Inflammatory macrophage (primary cell): ENCODE measurements at places on chromosomes 5 and 9.

- no peak for DNase-seq
Observed at GRCh38 chr9:104494808-104495207, 9.3 kb upstream of the OR13F1 start.

DNA sequence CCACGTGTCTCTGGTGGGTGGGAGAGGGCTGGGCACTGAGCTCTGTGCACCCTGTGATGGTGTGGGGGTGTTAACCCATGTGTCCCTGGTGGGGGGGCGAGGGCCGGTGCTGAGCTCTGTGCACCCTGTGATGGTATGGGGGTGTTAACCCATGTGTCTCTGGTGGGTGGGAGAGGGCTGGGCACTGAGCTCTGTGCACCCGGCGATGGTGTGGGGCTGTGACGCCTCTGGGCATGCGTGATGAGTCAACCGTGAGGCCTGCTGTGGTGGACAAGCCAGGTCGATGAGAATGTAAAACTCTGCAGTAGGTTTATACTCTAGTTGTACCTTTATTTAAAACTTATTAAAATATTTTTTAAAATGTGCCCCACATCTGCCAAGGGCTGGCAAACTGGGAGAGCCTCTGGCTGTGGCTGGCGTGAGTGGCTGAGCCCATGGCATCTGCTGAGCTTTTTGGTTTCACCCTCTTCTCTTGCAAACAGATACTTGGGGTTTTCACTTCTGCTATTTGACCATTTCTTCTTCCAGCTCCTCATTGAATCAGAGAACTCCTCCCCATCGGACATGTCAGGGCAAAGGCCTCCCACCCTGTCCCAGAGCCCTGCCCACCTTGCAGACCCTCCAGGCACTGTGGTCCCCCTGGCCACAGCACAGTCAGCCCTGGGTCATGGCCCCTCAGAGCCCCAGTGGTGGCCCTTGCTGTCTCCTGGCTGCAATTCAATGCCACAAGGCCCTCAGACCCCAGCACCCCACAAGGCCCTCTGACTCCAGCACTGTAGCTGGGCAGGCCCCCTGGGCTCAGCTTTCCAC, 18.5 kb upstream of the EXOC3 start:
- peak; percentile 61 for DNase-seq

- DNase-seq, result no peak
Observed at GRCh38 chr9:106874031-106874430, 11.1 kb downstream of the ZNF462 start.

DNA sequence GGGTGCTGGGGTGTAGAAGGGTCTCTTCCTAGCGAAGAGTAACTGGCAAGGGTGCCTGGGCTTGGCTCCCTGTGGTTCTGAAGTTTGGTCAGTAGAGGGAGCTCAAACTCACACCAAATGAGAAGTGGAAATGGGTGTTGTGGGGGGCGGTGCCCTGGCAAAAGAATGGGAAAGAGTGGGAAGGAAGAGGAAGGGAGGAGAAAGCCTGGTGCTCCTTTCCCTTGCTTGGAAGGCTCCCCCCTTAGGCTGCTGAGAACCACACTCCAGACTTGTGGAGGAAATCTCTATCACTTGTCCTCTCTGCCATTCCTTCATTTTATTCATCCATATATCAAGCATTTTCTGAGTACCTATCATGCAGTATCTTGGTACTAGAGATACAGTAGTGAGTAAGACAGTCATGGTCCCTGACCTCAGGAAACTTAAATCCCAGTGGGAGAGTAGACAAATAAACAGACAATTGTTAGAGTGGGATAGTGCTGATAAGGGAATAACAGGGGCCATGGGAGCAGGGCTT, 13.0 kb downstream of the SLC4A9 start:
- peak; percentile 58 for DNase-seq

DNA sequence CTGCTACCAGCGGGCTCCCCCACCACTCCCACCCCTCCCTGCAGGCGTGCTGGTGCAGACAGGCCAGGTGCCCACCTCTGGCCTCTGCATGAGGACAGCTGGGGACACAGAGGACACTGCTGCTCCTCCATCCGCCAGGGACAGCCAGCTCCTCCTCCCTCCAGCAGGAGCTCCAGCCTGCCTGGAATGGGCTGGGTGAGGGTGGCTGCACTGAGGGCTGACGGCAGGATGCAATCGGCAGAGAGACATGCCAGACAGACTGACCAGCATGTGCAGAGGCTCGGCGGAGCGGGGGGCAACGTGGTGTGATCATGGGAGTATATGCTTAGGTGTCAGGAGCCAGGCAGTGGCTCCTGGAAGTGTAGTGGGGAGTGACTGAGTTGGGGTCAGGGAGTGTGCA, 68.4 kb downstream of the RASGEF1C start:
- DNase-seq, result no peak

GRCh38 chr5:4882186-4882585, 257.9 kb upstream of the ADAMTS16 start:
- DNase-seq, result no peak

DNA sequence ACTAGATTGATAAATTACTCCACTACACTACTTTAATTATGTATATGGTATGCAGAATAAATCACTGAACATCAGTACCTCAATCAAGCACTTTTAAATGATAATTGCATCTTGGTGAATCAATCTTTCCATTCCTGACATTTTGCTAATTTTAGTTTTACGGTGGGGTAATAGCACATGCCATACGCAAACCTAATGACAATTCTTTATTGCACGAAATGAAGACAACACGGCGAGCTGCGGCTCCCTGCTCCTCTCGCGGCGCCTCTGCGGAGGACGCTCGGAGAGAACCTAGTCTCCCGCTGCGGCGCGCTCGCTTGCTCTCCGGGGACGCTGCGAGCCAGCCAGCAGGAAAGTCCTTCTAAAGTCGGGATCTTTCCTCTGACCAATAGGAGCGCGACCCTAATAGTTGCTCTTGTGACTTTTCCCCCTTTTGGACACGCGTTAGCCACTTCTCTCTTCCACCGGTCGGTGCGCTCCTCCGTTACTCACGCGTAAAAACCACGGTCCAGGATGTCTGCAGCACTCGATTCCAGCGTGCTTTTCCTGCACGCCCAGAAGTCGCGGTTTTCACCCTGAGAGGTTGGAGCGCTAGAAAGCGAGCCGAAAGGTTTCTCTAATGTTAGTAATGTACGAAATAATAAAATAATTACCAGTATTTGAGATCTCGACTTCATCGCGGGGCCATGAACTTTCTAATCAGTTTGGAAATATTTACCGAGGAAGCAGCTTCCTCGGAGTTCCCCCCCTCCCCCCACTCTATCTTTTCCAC, 1.0 kb upstream of the MEF2C start:
- peak; percentile 53 for DNase-seq

DNA sequence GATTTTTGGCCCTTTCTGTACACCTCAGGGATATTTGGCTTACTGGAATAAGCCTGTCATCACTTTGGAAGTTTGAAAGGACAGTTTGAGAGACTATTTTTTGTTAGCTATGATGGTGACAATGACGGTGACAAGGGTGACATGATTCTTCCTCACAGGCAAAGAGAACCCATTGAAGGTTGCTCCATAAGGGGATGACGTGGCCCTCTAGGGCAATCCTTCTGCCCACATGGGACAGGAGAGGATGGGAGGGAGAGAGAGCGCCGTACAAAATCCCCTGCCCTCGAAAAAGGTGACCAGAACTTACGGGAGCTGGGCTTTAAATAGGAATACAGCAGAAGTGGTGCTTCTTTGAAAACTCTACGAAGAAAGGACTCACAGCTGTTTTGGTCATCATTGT, 22.6 kb downstream of the HRH2 start:
- peak; percentile 74 for DNase-seq

DNA sequence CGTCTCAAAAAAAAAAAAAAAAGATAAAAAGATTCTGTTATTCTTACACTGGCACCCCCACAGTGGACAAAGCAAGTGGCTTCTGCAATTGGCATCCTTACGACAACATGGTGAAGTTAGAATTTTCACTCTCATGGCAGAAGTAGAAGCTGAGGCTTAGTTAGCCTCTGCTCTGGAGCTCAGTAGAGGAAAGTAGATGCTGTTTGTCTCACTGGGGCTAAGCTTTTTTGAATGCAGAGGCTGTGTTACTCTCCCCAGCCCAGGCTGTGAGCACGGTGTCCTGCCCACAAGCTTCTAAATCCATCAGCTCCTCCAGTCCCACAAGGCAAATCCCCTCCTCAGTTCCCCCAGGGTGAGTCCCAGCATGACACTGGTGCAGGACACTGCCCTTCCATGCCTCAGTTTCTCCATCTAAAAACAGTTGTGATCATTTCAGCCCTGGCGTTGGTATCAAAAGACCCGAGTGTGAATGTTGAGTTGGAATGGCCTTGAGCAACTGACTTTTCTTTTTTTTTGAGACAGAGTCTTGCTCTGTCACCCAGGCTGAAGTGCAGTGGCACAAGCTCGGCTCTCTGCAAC, 22.6 kb upstream of the PHF19 start:
- no peak for DNase-seq

GRCh38 chr5:166535641-166536040, 1755.8 kb upstream of the WWC1 start:
- no peak for DNase-seq

- no peak for DNase-seq
Observed at GRCh38 chr5:54251981-54252380, 58.4 kb downstream of the ARL15 start.

DNA sequence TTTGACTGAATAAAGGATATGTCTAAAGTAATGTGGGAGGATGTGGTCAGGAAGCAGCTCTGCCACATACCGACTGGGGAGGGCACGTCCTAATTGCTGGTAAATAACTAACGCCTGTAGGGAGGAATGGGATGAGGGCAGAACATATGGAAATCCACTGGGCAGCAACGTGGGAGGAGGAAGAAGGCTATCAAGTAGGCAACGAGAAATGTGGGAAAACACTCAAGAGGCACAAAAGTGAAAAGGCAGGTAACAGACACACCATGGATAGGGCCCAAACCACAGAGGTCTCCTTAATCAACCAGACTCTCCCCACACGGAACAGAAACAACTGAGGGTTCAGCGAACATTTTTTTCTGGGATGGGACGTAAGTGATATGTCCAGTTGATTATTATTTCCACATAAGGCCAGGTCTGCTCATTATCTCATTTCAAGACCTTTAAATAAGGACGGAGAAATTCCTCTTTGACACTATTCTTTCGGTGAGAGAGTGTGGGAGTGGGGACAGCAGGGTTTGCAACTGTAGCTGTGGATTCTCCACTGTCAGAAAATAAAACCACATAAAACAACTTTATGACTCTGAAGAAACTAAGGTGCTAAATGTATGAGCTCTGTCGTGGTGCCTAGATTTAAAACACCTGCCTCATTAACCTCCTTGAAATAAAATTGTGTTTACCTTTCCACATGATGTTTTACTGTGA, 17.0 kb downstream of the IARS1 start:
- DNase-seq, result peak; percentile 9

DNA sequence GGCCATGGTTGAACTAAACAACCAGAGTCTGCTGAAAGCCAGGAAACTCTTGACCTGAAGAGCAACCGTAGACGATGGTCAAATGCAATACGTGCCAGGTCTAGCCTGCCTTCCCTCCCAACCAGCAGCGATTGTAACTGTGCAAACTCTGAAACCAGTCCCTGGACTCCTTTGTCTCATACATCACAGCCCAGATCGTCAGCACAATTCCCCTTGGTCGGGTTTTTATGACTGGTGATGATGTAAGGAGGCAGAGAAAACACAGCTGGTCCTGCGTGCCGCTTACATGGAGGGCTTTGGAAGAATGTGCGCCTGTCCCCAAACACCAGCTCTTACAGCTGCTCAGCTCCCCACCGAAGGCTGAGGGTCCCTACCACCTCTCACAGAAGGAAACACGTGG, 24.6 kb downstream of the SMIM23 start:
- DNase-seq, result no peak

GRCh38 chr9:121902461-121903135, 190.5 kb downstream of the TTLL11 start:
- DNase-seq, result no peak

DNA sequence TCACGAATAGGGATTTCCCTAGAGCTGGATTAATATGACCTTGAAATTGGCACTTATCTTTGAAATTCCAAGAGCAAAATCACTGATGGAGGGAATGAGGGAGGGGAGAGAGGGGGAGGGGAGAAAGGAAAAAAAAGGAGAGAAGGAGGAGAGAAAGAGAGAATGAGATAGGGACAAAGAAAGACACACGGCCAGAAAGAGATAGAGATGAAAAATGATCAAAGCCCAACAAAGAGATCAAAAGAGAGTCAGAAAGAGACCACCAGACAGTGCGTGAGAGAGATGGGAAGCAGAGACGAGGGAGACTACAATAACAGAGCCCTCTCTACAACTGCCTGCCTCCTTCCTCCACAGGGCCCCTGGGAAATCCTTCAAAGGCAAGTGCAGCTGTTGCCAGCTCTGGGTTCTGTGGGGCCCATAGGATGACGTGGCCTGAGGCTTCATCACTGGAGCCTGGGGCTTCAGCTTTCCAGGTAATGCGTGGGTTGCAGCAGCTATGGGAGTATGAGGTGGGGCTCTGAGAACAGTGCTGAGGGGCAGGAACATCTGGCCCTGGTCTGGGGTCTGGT, 58.3 kb upstream of the SHB start:
- DNase-seq, result no peak

GRCh38 chr9:72618811-72619210, 97.4 kb downstream of the TMC1 start:
- no peak for DNase-seq
